PC-3 (cell line): ENCODE measurements at places on chromosomes 16 and 17. TPM values are rescaled to one million over a fixed set of nuclear protein-coding genes. Genes with fewer than 3 reads are reported as not detected.

Gene KRTAP2-3
- 10.8 and 12.4 TPM in 2 replicates for total RNA-seq

Gene TBC1D10B
- total RNA-seq = 36.0 and 52.4 TPM in 2 replicates

Gene CCDC200
- not detected in 2 replicates for total RNA-seq

Gene ARL5C
- total RNA-seq = 0.58 TPM in 1 of 2 replicates, not detected in the other

Gene INCA1
- not detected in 2 replicates for total RNA-seq

Gene PSME3IP1
- 45.6 and 56.4 TPM in 2 replicates for total RNA-seq

Gene PRAC1
- total RNA-seq = 33.5 and 44.4 TPM in 2 replicates

Gene FOXL1
- total RNA-seq = 8.1 and 10.9 TPM in 2 replicates

Gene MMP15
- total RNA-seq = 6.3 and 9.4 TPM in 2 replicates

Gene ZNF385C
- total RNA-seq = 0.04 and 0.17 TPM in 2 replicates

Gene MYH2
- total RNA-seq = not detected in 2 replicates

- no peak overlapping the region for H3K4me3 ChIP-seq
- H3K27ac ChIP-seq = no peak overlapping the region
- no peaks in the 10 kb centered on the region for H3K36me3 ChIP-seq
- H3K27me3 ChIP-seq = no peaks in the 10 kb centered on the region
Observed at GRCh38 chr16:78284326-78284725, 184.9 kb downstream of the WWOX start.

DNA sequence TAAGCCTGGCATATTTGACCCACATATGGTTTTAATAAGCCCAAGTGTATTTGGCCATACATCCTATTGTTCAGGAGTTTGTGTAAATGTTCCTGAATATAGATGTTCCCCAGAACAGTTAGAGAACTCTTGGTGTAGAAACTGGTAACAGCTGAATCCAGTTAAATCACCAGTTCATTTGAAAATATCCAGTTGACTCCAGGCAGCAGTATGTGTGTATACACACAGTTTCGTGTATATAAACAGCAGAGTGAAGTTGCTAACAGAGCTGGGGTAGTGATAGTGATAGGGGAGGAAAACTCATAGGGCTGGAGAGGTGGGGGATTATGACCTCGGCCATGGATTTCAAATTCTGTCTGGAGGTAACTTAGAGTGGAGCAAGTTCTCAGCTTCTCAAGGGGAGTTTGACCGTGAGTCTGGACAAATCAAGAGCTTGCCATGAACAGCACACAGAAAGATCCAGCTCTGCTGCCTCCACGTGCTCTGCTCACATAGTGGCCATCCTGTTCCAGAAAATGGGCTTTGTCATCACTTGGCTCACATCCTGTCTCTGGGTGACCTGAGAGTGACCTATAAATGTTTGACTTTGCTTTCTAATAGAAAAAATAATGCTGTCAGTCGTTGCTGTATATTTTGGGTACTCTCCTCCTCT is 30.6 kb upstream of the MMD start:
- H3K27me3 ChIP-seq = no peaks in the 10 kb centered on the region
- H3K36me3 ChIP-seq = no peaks in the 10 kb centered on the region
- H3K27ac ChIP-seq = peak overlapping the region; percentile 70
- H3K4me3 ChIP-seq = no peak overlapping the region
- H3K4me1 ChIP-seq = peaks cover 61% of the 10 kb centered on the region

DNA sequence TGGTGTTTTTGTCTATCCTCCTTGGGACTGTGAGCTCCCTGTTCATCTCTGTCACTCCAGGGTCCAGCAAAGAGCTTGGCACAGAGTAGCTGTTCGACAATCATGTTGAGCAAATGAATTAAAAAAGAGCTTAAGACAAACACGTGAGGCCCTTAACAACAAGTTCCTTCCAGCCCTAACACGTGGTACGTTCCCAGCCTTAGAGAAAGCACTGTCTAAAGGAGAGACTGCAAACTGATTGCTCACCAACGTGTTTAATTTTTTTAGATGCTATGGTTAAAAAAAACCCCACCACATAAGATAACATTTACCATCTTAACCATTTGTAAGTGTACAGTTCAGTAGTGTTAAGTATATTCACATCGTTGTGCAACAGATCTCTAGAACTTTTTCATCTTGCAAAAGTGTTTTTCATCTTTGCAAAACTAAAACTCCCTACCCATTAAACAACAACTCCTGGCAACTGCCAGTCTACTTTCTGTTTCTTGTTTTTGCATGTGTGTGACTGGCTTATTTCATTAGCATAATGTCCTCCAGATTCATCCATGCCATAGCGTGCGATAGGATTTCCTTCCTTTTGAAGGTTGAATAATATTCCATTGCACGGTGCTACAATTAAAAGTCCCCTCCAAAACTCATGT is 28.2 kb downstream of the LAT start:
- no peaks in the 10 kb centered on the region for H3K4me1 ChIP-seq
- no peak overlapping the region for H3K27ac ChIP-seq
- H3K27me3 ChIP-seq = no peaks in the 10 kb centered on the region
- H3K4me3 ChIP-seq = no peak overlapping the region
- no peak for DNase-seq

GRCh38 chr16:16096858-16097213 is 126.5 kb downstream of the ABCC6 start:
- H3K27ac ChIP-seq = no peak overlapping the region
- no peaks in the 10 kb centered on the region for H3K36me3 ChIP-seq
- H3K4me3 ChIP-seq = no peak overlapping the region
- H3K4me1 ChIP-seq = no peaks in the 10 kb centered on the region

DNA sequence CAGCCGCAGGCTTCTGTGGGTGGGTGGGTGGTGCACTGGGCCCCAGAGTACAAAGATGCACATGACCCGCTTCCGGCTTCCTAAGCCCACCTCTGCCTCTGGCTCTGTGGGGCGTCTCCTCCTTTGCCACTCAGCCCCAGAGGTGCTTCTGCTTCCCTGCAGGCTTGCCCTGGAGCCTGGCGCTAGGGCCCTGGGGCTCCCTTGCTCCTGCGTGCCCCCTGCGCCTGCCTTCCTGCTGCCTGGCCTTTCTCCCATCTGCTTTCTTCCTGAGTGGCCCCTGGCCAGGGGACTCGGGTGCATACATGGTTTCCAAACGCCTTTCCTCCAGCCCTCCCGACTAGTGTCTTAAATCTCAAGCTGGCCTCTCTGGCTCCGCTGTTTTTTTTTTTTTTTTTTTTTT is 3.4 kb downstream of the WWOX start:
- no peaks in the 10 kb centered on the region for H3K27me3 ChIP-seq
- H3K36me3 ChIP-seq = no peaks in the 10 kb centered on the region
- H3K4me3 ChIP-seq = no peak overlapping the region
- H3K27ac ChIP-seq = no peak overlapping the region
- peaks cover 13% of the 10 kb centered on the region for H3K4me1 ChIP-seq
- no peak for DNase-seq

GRCh38 chr16:79463841-79464240 is 136.7 kb downstream of the MAF start:
- no peak overlapping the region for H3K27ac ChIP-seq
- no peaks in the 10 kb centered on the region for H3K4me1 ChIP-seq
- DNase-seq = no peak

DNA sequence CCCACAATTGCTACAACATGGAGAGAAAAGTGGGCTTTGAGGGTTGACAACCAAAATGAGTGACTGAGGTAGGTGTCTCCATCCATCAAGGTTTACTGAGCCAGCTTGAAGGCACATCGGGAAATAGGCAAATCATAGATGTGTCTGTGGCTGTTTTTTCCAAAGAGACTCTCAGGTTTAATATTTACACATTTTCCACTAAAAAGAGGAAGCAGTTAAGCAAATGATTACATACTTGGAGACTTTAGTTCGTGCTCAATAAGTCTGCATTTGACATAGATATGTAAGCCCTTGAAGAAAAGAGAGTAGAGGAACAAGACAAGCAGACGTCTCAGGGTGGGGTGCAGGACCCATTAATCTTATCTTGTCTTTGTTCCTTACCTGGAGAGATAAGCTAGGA is 148.9 kb upstream of the COX10 start:
- peaks cover 14% of the 10 kb centered on the region; the same call in 1 of the 2 replicates for H3K27me3 ChIP-seq
- no peaks in the 10 kb centered on the region for H3K4me1 ChIP-seq
- H3K36me3 ChIP-seq = no peaks in the 10 kb centered on the region
- H3K27ac ChIP-seq = no peak overlapping the region
- DNase-seq = no peak

DNA sequence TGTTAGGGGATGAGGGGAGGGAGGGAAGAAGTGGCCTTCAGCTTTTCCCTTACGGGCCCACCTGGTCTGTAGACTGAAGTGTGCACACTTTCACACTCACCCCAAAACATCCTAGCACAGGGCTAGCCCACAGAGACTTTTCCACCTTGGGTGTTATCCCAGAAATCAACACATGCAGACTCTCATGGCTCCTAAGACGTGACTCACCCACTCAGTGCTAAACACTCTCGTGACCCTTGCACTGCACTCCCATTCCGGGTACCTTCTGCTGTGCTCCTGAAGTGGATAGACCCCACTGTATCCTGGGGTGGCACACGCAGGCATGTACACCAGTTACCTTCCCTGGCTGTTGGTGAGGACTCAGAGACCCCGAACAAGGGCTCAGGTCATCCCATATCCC is 23.0 kb upstream of the ABCC3 start:
- DNase-seq = no peak
- no peaks in the 10 kb centered on the region for H3K27me3 ChIP-seq
- H3K4me3 ChIP-seq = no peak overlapping the region
- H3K36me3 ChIP-seq = no peaks in the 10 kb centered on the region
- no peak overlapping the region for H3K27ac ChIP-seq
- H3K4me1 ChIP-seq = no peaks in the 10 kb centered on the region

- peaks cover 6% of the 10 kb centered on the region; the same call in 1 of the 2 replicates for H3K4me1 ChIP-seq
- no peaks in the 10 kb centered on the region for H3K27me3 ChIP-seq
- H3K4me3 ChIP-seq = no peak overlapping the region
- H3K36me3 ChIP-seq = no peaks in the 10 kb centered on the region
- no peak for DNase-seq
Observed at GRCh38 chr17:32516450-32516849, 29.7 kb downstream of the CDK5R1 start.

GRCh38 chr17:29710891-29711418 is 88.2 kb upstream of the CORO6 start:
- H3K36me3 ChIP-seq = no peaks in the 10 kb centered on the region
- no peaks in the 10 kb centered on the region for H3K27me3 ChIP-seq
- 0 out of 2 replicates have a peak, but pooled peaks cover 12% of the 10 kb centered on the region for H3K4me1 ChIP-seq
- peak; percentile 47 for DNase-seq

GRCh38 chr16:52521570-52521969 is 25.4 kb downstream of the TOX3 start:
- H3K27ac ChIP-seq = no peak overlapping the region
- no peak overlapping the region for H3K4me3 ChIP-seq
- no peaks in the 10 kb centered on the region for H3K4me1 ChIP-seq
- H3K36me3 ChIP-seq = no peaks in the 10 kb centered on the region

DNA sequence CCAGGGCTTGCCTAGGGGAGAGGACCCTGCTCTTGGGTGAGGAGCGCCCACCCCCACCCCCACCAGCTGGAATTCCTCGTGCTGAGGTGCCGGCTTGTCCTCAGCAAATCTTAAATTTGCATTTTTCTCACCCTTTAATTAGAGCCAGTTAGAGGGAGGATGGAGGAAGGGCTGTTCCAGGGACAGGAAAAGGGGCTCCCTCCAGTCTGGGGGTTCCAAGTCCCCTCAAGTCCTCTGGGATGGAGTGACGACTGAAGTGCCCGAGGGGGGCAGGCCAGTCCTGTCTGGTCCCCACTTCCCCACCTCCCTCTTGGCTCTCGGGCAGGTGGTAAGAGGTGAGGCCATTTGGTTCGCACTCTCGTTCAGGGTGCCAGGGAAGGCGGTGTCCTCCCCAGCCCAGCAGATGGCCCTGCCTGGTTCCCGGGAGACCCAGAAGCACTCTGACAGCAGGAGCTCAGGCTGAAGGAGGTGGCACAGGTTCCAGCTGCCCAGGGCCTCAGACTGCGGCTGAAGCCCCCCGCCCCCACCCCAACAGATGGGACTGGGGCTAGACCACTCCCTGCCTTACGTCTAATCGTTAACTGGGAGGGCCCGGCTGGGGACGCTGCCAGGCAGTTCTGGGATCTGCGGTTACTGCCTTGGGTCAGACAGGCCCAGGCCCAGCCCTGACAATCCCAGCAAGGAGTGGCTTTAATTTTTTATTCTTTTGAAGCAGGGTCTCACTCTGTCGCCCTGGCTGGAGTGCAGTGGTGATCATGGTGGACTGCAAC is 2.2 kb downstream of the RAB26 start:
- H3K4me1 ChIP-seq = peaks cover 31% of the 10 kb centered on the region
- no peak overlapping the region for H3K27ac ChIP-seq
- no peaks in the 10 kb centered on the region for H3K27me3 ChIP-seq
- peaks cover 21% of the 10 kb centered on the region for H3K36me3 ChIP-seq

DNA sequence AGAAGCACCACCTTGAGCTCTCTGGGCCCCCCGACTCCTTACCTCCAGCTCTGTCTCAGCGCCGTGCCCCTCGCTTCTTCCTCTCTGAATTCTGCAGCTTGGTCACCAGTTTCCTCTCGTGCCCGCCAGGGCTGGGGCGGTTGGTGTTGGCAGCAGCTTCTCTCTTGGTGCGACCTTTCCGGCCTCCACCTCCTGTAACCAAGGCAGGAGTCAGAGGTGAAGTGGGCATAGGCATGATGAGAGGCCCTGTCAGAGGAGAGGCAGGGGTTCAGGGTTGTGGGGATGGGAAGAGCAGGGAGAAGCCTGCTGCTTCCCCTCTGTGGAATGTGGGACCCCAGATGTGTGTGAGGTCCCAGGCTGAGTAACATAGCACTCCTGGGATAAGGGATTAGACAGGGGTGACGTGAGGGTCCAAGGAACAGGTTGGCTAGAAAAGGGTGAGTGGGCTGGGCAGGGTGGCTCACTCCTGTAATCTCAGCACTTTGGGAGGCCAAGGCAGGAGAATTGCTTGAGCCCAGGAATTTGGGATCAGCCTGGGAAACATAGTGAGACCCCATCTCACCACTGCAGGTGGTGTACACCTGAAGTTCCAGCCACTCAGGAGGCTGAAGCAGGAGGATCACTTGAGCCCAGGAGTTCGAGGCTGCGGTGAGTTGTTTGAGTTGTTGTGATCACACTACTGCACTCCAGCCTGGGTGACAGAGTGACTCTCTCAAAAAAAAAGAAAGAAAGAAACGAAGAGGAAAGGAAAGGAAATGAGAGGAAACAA is 626 bp downstream of the NUPR1 start:
- H3K36me3 ChIP-seq = no peaks in the 10 kb centered on the region
- H3K27me3 ChIP-seq = no peaks in the 10 kb centered on the region
- peaks cover 15% of the 10 kb centered on the region for H3K4me1 ChIP-seq
- no peak for DNase-seq

DNA sequence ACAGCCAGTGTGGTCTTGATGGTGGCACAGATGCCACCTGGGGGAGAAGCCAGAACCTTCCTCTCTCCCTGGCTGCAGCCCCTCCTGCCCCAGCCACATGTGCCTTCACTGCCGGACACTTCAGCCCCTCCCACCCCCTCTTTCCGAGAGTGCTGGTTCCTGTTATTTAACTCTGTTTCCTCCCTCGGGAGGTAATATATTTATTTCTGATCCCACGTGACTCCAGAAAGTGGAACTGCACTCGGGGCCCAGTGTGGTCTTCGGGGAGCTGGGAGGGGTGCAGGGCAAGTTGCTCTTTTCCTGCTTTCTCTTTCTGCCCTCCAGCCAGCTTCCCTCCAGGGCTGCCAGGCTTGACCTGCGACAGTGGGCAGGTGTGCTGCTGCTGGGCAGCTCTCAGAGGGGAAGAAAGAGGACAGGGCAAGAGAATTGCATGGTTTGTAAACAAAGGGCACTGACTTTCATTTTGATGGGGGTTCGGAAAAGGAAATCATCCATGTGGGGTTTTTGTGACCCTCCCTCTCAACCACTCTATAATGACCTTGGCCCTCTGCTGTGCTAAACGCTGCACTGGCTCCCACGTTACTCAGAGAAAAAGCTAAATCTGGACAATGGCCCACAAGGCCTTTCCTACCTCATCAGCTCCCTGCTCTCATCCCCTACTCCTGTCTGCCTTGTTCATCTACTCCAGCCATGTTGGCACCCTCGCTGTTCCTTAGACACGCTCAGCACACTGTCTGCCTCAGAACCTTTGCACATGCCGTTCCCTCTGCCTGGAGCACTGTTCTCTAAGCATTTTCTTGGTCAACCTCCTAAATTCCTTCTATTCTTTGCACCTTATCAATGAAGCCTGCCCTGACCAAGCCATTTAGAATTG is 8.2 kb upstream of the CIITA start:
- H3K4me1 ChIP-seq = peaks cover 20% of the 10 kb centered on the region
- H3K27ac ChIP-seq = no peak overlapping the region
- no peak for DNase-seq
- H3K36me3 ChIP-seq = no peaks in the 10 kb centered on the region
